ENCODE measurements at places on chromosomes 16 and 17. TPM values are rescaled to one million over a fixed set of nuclear protein-coding genes. Genes with fewer than 3 reads are reported as not detected.

The SEPTIN12 gene
- polyA plus RNA-seq: 0.30 TPM

The NEUROD2 gene
- polyA plus RNA-seq: 0.08 TPM

GRCh38 chr16:75727221-75727620 lies 931 bp upstream of the CPHXL start:
- H3K36me3 ChIP-seq: no peaks in the 10 kb centered on the region
- H3K27me3 ChIP-seq: no peaks in the 10 kb centered on the region
- DNase-seq: no peak
- no peaks in the 10 kb centered on the region for H3K4me1 ChIP-seq

GRCh38 chr17:3318336-3318735 lies 20.2 kb upstream of the OR3A1 start:
- H3K4me1 ChIP-seq: no peaks in the 10 kb centered on the region
- H3K4me3 ChIP-seq: no peak overlapping the region
- no peak overlapping the region for H3K27ac ChIP-seq
- no peaks in the 10 kb centered on the region for H3K27me3 ChIP-seq

DNA sequence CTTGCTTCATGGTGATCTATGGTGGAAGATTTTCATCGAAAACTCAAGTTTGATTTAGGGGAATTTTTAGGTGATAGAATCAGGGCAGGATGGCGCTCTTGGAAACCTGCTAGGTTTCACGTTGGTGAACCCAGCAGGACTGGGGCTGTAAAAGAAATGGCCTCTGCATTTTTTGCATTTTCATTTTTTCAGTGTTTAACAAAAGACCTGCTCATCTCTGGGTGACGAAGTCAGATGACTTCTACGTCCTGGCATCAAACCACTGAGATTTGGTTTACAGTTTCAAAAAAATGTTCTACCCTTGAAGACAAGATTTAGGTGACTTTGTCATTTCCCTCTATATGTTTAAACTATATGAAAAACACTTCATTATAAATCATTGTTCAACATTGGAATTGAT lies 1.9 kb downstream of the PGS1 start:
- peaks cover 5% of the 10 kb centered on the region for H3K36me3 ChIP-seq
- DNase-seq: no peak

All from muscle of leg (tissue), 16 donors.